Natural killer cell (primary cell): ENCODE measurements at places on chromosomes 4 and X.

DNA sequence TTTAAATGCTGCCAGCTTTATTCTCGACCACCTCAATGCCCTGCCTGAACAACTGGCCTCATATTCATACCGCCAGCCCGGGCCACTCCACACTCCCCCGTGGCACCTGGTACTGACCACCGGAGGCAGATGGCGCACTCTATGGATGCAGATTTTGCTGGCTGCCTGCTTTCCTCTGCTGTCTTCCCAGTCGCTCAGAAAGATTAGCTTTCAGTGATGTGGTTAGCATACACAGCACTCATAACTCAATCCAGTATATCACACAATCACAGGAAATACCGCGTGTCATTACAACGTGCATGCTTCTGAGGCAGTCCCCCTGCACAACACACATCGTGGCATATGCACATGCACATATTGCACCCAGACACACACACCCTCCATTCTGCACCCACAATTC is 147.2 kb upstream of the BCOR start:
- peak; percentile 32 for DNase-seq

- no peak for DNase-seq
Measured at GRCh38 chr4:186778134-186778533, 54.5 kb upstream of the FAT1 start.

DNA sequence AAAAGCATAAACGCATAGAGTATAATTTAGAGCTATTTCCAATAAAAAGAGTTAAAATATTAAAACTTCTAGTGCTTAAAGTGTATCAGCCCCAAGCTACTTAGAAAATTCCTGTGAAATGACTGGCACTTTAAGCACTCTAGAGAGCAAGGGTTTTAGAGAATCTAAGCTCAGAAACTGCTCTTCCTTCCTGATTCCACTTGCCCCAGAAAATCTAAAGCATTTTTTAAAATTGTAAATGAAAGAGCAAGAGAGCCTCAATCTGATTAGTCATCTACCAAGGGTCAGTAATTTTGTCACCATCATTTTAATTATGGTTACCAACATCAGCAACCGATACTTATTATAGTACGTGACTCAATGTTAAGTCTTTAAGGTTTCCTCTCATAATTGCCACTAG is 25.0 kb downstream of the CTPS2 start:
- DNase-seq = no peak

- no peak for DNase-seq
Measured at GRCh38 chrX:63394872-63395271, 43.7 kb upstream of the SPIN4 start.

DNA sequence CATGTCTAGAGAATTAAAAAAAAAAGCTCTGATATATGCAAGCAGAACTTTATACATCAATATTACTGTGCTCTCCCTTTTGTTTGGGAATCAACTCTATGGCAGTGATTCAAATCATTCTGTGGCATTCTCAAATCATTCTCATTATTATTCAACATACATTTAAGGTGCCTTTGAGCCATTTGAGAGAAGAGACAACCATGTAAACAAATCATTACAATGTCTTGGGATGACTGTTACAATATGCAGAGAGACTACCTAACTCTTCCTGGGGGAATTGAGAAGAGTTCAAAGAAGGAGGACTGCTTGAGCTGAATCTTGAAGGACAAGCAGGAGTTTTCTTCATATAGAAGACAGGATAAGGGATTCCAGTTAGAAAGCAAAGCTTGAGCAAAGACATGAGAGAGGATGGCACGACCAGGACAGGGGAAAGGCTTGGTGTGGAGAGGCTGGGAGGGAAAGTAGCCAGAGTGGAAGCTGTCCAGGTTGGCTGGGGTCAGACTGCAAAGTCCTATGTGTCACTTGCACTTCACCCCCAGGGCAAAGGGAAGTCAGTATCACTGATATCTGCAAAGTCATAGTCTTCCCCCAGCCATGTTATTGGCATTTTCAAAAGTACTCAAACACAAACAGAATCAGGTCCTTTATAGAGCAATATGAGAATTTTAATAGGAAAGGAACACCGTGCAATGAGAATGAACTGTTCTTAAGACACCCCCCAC is 9.0 kb downstream of the SEC24D start:
- no peak for DNase-seq

DNA sequence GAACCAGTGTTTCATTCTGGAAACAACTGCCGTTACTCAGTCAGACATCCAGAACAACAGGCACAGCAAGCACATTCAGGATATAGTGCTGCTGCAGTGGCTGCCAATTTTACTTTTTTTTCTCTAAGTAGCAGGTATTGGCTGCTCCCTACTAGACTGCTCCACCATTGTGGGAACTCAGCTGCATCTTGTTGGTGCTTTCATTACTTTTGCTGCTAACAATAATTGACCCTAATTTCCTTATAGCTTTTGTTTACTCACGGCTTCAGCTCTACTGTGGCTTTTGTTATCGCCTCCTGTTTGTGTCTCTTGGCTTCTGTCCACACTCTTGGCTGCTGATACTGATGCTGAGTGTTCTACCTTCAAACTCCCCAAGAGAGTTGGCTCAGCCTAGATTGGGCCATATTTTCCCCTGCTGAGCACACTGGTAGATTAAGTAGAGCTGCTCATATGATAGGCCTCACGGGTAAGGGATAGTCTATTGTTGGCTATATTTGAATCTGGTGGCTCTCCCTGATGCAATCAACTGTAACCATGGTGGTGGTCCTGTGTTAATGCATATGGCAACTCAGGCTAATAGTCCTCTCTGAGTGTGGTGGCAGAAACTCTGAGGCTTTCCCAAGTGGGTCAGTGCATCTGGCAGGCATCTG is 44.5 kb upstream of the IL2 start:
- DNase-seq = no peak

GRCh38 chr4:144968606-144969005 is 129.4 kb downstream of the ANAPC10 start:
- no peak for DNase-seq

GRCh38 chr4:74189331-74190043 is 31.6 kb downstream of the MTHFD2L start:
- DNase-seq = no peak

DNA sequence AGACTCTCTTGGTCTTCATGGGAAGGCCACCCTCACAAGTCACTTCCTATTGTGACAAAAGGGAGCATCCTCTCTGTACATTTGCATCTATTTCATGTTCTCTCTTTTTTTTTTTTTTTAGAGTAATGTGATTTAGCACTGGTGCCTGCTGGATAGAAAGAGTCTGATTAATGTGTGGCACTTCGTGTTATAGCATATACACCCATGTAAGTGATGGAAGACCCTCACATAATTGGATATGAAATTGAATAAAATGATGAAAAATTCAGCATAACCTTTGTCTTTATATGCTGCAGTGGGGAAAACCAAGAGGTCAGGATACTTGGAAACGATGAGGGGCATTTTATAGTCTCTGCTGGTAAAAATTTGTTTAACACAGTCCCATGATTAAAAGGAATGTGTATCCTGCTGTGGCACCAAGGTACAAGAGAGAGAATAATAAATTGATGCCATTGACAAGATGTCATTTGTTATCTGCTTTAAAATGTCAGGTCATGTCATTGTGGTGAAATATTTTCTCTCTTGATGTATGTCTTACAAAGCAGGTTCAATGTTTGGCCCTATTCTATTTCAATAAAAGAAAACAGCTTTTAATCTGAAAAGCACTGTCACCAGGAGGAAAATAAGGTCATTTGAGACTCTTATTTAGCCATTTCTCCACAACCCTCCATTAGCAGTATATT is 1115.4 kb downstream of the STPG2 start:
- no peak for DNase-seq

DNA sequence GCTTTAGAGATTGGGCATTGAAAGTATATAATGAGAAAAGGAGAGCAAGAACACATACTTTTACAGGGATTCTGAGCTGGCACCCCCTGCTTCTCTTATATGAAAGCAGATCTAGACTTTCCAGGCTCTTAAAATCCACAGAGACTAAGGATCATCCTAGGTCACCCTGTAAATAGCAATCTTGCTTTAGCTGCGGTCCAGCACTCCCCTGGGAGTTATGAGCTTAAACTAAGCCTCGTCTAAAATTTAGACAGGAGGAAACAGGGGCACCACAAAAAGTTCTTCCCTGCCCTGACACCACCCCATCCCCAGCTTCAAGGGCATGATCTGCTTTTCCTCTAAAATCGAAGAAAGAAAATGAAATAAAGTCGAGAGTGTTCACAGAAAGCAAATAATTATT is 143.3 kb upstream of the KCNIP4 start:
- DNase-seq = no peak

DNA sequence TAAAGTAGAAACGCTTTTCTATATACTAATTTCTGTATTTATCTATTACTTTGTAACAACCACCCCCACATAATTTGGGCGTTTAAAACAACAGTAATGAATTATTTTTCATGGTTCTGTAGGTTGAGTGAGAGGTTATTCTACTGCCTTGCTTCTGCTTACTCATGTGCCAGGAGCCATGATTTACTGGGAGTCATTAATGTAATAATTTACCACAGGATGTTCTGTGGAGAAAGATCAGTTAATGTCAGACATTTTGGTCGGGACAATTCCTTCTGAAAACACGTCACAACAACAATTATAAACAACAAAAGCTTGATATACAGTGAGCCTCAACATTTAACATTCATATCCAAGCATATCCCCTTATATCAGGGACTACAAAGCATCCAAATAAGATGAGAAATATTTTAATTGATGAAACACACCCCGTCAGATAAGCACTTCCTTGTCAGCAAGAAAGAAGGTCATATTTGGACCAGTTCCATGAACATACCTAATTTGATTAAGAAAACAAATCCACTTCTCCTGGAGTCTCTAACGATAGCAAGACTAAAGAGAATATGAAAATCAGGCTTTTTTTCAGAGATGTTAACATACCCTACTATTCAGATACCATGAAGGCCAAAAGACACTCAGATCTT is 238.5 kb downstream of the PRDM5 start:
- no peak for DNase-seq

DNA sequence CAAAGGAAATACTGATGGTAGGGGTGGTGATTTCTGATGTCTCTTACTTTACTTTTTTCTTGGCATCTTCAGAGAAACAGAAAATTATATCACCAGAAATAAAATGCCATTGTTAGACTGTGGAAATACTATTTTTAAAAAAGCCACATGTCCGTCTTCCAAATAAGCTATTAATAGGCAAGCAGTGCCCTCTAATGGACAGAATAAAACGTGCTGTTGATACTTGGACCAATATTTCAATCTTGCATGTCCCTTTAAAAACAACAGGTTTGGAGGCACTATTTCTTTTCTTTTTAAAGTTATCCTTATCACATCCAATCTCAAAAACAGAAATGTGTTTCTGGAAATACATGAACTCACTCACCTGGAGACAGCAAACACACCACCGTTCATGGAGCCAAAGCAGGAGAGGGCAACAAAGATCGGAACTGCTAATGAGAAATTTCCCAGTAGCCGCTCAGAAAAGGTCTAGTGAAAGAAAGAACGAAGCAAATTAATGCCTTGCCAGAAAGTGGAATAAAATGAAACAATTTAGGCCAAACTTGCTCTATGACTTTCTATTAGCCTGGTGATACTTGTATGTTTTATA is 59.2 kb downstream of the SLC7A11 start:
- DNase-seq = no peak

- no peak for DNase-seq
Measured at GRCh38 chr4:42609051-42609450, 47.9 kb downstream of the ATP8A1 start.

DNA sequence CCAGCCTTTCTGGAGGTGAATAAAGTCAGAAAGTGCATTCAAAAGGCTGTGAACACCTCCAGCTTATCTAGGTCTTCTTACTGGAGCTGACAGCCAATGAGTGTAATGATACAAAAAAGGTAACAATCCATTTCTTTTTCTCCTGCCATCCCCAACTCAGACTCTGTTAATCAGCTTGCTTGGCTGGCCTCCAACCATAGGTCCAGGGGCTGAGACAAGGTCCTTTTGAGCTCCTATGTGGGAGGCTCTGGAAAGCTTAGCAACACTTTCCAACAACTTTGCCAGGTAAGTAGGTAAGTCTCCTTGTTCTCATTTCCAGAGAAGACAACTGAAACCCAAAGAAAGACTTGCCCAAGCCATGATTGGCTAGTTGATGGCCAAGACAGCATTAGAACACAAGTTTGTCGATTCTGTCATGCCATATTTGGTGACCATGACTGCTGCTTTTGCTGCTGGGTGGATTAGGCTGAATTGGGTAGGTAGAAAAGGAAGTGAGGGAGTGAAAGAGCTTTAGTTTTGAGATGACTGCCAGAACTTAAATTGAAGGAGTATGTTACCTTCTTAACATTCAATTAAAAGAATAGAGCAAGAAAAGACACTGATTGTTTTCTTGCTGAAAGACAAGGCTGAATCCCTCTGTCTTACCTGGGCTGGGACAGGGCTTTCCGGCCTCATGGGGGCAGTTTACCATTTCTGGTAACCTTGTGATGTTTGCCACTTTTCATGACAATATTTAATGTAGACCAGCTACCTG is 22.8 kb downstream of the VSIG4 start:
- no peak for DNase-seq

- peak; percentile 3 for DNase-seq
Measured at GRCh38 chr4:146742416-146742815, 103.7 kb downstream of the POU4F2 start.

- DNase-seq = no peak
Measured at GRCh38 chr4:22003878-22004277, 55.3 kb upstream of the KCNIP4 start.

DNA sequence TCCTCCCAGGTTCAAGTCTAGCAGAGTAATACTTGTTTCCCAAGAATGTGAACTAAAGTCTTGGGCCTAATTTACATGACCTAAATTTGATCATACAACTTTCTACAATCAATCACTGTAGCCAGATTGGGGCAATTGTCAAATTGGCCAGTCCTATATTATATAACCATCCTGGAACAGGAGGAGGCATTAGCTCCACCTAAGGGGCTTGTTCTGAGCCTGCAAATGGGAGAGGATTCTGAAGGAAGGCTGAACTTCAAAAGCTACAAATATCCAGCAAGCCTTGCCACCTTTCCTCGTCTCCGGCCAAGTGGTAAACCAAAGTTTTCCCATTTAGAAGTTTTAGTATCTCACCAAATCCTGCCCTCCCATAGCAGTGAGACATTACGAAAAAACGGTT is 1289.6 kb upstream of the TENM3 start:
- no peak for DNase-seq

DNA sequence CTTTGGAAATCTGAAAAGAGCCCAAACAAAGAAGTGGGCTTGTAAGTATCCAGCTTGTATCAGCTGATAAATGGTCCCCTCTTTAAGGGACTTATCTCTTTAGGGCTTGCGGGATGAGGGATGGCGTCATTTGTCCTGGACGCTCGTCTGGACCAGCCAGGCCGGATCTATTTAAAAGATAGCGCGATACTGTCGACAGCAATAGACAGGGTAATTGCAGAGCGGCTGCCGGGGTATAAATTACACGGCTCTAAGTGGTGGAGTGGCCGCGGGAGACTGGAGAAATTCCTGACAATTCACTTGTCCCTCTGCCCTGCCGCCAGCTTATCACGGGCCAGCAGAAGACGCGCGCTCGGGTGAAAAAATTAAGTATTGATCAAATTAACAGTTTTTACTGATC is 90.7 kb downstream of the FAM53A start:
- no peak for DNase-seq

DNA sequence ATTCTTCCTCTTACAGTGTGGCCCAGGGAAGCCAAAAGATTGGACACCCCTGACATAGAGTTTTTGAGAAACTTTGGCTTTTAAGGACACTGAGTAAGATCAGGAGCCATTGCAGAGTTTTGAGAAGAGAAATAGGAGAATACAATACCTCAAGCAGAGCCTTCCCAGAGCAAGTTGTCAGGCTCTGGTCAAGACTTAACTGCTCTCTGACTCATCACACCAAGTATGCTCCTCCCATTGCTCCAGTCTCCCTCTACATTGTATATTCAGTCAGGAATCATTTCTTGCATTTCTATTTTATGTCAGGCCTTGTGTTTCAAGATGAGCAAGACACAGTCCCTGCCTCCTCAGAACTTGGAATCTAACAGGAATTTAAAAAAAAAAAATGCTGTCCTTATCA is 176.4 kb upstream of the FMR1 start:
- no peak for DNase-seq
